HFFc6 (cell line): ENCODE measurements at places on chromosomes 6 and 20. TPM values are rescaled to one million over a fixed set of nuclear protein-coding genes. Genes with fewer than 3 reads are reported as not detected.

The SEMG1 gene
- not detected in 3 replicates for total RNA-seq

The HLA-DPA1 gene
- total RNA-seq, result 2.2 to 3.5 TPM (median 2.8 TPM) in 3 replicates

The CD40 gene
- 0.57 to 2.9 TPM (median 2.2 TPM) in 3 replicates for total RNA-seq

The GSS gene
- 71.5 to 78.5 TPM (median 72.1 TPM) in 3 replicates for total RNA-seq

The OVOL2 gene
- total RNA-seq, result not detected in 3 replicates

The TP53TG5 gene
- not detected in 3 replicates for total RNA-seq

The TRIM10 gene
- total RNA-seq, result not detected in 3 replicates

The GLO1 gene
- 94.7 to 113 TPM (median 111 TPM) in 3 replicates for total RNA-seq

The DLL1 gene
- total RNA-seq, result 0.20 to 0.43 TPM (median 0.21 TPM) in 3 replicates

The TMEM170B gene
- total RNA-seq, result 0.18 to 0.21 TPM (median 0.20 TPM) in 3 replicates

The TCF15 gene
- total RNA-seq, result not detected in 2 replicates

The SIRPG gene
- total RNA-seq, result not detected in 2 replicates

The CAPN11 gene
- not detected in 3 replicates for total RNA-seq

The PHF1 gene
- 43.2 to 49.1 TPM (median 47.2 TPM) in 3 replicates for total RNA-seq

The TENT5A gene
- 52.7 to 61.5 TPM (median 57.0 TPM) in 3 replicates for total RNA-seq

The TFAP2B gene
- total RNA-seq, result not detected in 2 replicates

The ARHGAP40 gene
- 0.25 to 0.58 TPM in 2 of 3 replicates, not detected in the other for total RNA-seq

The HSPA12B gene
- total RNA-seq, result not detected in 3 replicates

The FILIP1 gene
- 0.11 and 0.16 TPM in 2 replicates for total RNA-seq

The SLC2A10 gene
- total RNA-seq, result 31.3 to 40.3 TPM (median 37.0 TPM) in 3 replicates

The TINAG gene
- not detected in 3 replicates for total RNA-seq

The DACT2 gene
- total RNA-seq, result not detected in 3 replicates

The STX11 gene
- total RNA-seq, result 0.27 to 0.51 TPM (median 0.34 TPM) in 3 replicates

The TEAD3 gene
- 32.8 to 37.2 TPM (median 34.2 TPM) in 3 replicates for total RNA-seq

The ANGPT4 gene
- total RNA-seq, result not detected in 3 replicates

The KCNK5 gene
- not detected in 3 replicates for total RNA-seq

The CPNE5 gene
- not detected in 3 replicates for total RNA-seq

The TNFRSF6B gene
- total RNA-seq, result 0.37 and 1.1 TPM in 2 replicates

The SNX9 gene
- 39.0 to 44.7 TPM (median 41.4 TPM) in 3 replicates for total RNA-seq

The SNAI1 gene
- 5.0 and 6.0 TPM in 2 replicates for total RNA-seq

The TIAM2 gene
- total RNA-seq, result 7.2 to 11.3 TPM (median 8.9 TPM) in 3 replicates

The KCNK16 gene
- not detected in 3 replicates for total RNA-seq

The COL21A1 gene
- total RNA-seq, result not detected in 3 replicates

The CD109 gene
- 32.7 to 50.7 TPM (median 35.9 TPM) in 3 replicates for total RNA-seq

The SLC4A11 gene
- 2.4 to 2.8 TPM (median 2.7 TPM) in 3 replicates for total RNA-seq

The GABRR1 gene
- not detected in 3 replicates for total RNA-seq

The HAO1 gene
- not detected in 3 replicates for total RNA-seq

The UNC5CL gene
- not detected in 3 replicates for total RNA-seq

The MUC21 gene
- total RNA-seq, result not detected in 3 replicates

The PTCRA gene
- total RNA-seq, result not detected in 3 replicates

The MUCL3 gene
- total RNA-seq, result not detected in 3 replicates

The PREX1 gene
- total RNA-seq, result 1.8 to 4.1 TPM (median 2.0 TPM) in 3 replicates

The E2F1 gene
- 11.9 to 23.4 TPM (median 21.7 TPM) in 3 replicates for total RNA-seq
